Neural cell (in vitro differentiated cells): ENCODE measurements at places on chromosomes 3 and 15. TPM values are rescaled to one million over a fixed set of nuclear protein-coding genes. Genes with fewer than 3 reads are reported as not detected.

Gene ZBTB11
- 22.0 and 23.5 TPM in 2 replicates for polyA plus RNA-seq

Gene BCL2A1
- not detected in 2 replicates for polyA plus RNA-seq

Gene GNB4
- polyA plus RNA-seq: 38.7 and 42.8 TPM in 2 replicates

Gene PARP15
- polyA plus RNA-seq: not detected in 2 replicates

Gene ACVR2B
- 32.3 and 33.3 TPM in 2 replicates for polyA plus RNA-seq

Gene ADAMTS9
- 0.32 and 1.2 TPM in 2 replicates for polyA plus RNA-seq

Gene ANKRD63
- 2.1 TPM in 1 of 2 replicates, not detected in the other for polyA plus RNA-seq

Gene CCR9
- not detected in 2 replicates for polyA plus RNA-seq

Gene NTRK3
- 42.3 and 42.7 TPM in 2 replicates for polyA plus RNA-seq

Gene PXYLP1
- 93.9 and 109 TPM in 2 replicates for polyA plus RNA-seq

Gene CLRN1
- polyA plus RNA-seq: 0.18 and 0.27 TPM in 2 replicates

Gene DZIP1L
- polyA plus RNA-seq: 1.7 and 2.7 TPM in 2 replicates
